EL (cell line): ENCODE measurements at places on chromosomes 6 and 20.

- no peak for DNase-seq
Observed at GRCh38 chr20:48541581-48542071, 286.2 kb downstream of the PREX1 start.

DNA sequence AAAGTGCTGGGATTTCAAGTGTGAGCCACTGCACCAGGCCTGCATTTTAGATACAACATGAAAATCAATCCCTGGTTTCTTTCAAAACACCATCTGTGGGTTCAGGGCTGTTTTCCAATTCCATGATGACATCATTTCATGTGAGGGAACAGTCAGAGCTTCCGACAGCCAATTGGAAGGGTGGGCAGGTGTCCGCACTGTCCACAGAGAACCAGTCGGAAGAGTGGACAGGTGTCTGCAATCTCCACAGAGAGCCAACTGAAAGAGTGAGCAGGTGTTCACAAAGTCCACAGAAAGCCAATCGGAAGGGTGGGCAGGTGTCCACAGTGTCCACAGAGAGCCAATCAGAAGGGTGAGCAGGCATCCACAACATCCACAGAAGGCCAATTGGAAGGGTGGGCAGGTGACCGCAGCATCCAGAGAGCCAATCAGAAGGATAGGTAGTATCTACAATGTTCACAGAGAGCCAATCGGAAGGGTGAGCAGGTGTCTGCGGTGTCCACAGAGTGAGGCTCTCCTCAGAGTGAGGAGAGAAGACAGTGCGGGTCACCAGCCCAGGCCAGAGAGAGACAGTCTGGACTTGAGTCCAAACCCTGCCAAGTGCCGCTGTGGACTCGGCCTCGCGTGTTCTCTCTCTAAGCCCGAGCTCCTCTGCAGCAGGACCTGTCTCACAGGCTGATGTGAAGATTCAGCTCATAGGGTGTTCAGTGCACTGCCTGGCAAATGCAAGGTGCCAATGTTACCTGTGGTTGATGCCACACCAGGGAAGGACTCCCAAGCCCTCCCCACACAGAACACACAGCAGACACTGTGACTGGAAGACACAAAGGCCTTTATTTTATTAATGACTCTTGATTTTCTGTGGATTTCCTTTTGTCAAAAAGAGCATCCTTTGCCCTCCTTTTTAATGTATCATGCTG, 57.3 kb downstream of the DLL1 start:
- DNase-seq, result no peak

DNA sequence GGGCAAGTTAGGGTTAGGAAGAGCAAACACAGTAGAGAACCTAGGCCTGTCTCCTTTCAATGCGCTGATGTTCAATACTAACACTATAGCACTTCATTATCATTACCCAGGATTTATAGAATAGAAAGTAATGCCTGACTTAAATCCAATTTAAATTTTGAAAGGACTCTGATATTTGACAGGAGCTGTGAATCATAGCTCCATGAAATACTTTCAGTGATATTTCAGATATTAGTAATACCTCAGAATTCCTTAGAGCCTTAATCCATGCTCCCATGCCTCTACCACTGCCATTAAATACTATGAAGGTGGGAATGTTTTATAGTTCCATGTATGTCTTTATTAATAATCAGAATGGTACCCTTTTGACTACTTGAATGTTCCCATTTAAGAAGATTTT, 530.2 kb downstream of the BCKDHB start:
- peak; percentile 48 for DNase-seq

- DNase-seq, result no peak
Observed at GRCh38 chr20:38139156-38139912, 25.7 kb downstream of the TGM2 start.

GRCh38 chr20:8642247-8642646, 426.6 kb upstream of the PLCB4 start:
- DNase-seq, result no peak

DNA sequence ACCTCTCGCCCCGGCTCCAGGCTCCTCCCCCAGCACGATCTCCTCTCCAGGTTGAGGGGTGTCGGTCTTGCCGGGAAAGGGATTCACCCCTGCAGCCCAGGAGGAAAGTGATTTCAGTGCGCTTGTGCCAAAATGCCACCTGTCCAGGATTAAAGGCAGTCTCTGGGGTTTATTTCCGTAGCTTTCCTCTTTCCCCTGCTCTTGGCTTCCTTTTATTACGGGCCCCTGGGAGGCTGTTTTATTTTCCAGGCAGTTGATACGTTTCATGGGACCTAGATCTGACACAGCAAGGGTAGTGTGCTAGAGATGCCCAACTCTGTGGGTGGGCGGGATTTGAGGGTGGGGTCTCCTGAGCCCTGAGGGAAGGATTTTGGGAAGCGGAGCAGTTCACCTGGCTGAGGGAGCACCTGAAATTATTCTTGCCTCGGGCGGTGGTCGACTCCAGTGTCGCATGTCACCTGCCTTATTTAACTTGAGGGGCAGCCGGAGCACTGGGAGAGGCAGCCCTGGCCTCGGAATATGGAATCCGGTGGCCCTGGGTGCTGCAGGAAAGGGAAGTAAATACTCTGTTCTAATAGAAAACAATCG, 9.5 kb upstream of the NKX2-2 start:
- DNase-seq, result no peak

- no peak for DNase-seq
Observed at GRCh38 chr20:41111578-41111951, 25.8 kb upstream of the PLCG1 start.

DNA sequence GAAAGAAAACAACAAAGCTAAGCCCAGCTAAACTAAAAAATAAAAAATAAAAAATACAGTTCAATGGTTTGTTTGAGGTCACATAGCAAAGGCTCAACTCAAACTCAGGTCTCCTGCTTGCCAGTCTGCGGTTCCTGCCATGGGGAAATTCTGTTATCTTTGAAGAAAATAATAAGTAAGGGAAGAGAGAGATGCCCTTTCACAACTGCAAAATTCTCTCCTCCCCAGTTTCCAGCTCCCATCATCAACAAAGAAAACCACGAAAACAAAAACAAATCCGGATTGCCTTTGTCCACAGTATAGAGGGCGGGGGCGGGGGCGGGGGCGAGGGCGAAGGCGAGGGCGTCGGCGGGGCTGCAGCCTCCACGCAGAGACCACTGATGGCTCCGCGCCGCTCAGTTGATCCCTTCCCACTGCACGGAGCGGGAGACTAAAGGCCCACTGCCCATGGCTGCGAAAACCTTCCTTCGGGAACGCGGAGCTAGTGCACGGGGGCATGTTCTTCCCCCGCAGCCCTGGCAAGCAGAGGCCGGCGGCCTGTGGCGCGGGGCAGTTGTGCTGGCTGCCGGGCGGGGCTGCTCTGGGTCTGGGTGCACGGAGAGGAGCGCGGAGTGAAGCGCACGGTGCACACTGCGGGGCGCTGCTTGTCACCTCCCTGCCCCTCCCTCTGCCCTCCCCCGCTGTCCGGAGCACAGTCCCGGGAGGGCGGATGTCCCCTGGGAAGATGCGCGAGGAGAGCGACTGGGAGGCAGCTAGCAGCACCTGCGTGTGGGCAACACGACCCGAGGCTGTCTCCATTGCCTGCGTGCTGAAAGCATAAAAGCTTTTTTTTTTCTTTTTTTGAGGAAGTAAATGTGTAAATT, 54.1 kb upstream of the TPD52L1 start:
- peak; percentile 79 for DNase-seq

GRCh38 chr20:51190783-51191180, 167.9 kb upstream of the KCNG1 start:
- DNase-seq, result no peak

- no peak for DNase-seq
Observed at GRCh38 chr6:76466286-76466685, 393.8 kb upstream of the IMPG1 start.

DNA sequence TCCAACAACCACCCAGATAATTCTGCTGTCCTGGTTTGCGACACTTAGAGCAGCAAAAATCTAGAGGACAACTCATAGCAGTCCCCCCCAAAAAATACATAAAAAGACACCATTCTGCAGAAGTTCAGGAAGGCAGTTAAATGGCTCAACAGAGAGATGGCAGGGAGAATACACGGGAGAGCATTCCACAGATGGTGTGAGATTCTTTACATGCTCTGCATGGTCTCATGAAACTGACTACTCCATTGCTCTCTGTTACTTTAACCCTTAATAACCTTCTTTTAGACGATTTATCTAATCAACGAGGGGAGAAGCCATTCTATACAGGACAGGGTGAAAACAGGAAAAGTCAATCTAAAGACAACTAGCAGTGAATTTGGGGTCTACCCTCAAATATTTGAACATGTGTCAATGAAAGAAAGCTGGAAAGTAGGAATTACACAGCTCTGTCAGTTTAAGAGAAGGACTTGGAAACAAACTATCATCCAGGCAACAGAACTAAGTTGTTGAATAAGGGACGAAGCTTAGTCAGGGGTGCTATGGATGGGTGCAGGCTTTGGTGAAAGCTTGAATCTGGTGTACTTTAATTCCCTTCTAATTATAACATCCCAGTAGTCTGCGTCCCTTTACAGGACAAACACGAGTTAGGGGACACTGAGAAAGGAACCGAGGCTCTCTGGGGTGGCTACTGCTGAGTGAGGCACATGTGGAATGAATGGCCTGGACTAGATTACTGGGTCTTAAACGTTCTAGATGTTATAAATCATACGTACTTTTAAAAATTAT, 5.1 kb downstream of the PERP start:
- DNase-seq, result no peak

GRCh38 chr6:159616456-159616855, 76.6 kb downstream of the SOD2 start:
- no peak for DNase-seq

DNA sequence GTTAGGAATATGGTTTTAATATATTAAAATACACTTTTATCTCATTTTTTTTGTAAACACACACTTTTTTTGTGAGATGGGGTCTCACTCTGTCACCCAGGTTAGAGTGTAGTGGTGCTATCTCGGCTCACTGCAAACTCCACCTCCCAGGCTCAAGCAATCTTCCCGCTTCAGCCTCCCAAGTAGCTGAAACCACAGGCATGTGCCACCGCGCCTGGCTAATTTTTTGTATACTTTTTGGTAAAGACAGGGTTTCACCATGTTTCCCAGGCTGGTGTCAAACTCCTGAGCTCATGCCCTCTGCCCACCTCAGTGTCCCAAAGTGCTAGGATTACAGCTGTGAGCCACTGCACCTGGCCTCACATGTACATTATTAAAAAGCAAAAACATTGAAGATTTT, 10.8 kb downstream of the IPCEF1 start:
- DNase-seq, result no peak

DNA sequence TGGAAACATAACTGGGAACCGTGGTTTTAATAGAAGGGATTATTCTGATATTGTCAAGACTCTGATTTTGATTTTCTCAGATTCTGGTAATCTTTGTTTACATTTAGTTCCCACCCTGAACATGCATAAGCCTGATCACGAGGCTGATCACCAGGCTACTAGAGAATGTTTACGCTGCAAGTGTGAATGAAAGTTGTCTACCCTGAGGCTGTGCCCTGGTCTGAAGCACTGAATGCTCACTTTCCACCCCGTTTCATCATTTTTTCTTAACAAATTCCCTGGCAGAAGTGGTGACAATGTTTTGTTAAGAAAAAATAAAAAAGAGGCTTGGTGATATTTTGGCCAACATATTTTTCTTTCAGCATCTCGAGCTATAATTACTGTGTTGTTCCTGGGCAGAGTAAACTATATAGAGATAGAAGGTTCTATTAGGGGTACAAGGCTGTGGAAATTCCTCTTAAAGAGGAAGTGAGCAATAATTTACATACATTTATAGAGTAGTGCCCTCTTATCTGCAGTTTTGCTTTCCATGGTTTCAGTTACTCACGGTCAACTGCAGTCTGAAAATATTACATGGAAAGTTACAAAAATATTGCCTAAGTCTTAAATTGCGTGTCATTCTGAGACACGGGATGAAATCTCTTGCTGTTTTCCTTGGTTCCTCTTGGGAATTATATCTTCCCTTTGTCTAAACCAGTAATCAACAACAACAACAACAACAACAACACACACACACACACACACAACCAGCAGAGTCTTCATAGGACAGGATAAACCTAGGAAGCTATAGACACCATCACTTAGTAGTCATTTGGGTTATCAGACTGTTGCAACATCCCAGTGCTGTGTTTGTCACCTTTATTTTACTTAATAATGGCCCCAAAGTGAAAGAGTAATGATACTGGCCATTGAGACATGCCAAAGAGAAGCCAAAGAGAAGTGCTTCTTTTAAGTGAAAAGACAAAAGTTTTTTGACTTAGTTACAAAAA, 566.6 kb upstream of the CITED2 start:
- DNase-seq, result no peak

DNA sequence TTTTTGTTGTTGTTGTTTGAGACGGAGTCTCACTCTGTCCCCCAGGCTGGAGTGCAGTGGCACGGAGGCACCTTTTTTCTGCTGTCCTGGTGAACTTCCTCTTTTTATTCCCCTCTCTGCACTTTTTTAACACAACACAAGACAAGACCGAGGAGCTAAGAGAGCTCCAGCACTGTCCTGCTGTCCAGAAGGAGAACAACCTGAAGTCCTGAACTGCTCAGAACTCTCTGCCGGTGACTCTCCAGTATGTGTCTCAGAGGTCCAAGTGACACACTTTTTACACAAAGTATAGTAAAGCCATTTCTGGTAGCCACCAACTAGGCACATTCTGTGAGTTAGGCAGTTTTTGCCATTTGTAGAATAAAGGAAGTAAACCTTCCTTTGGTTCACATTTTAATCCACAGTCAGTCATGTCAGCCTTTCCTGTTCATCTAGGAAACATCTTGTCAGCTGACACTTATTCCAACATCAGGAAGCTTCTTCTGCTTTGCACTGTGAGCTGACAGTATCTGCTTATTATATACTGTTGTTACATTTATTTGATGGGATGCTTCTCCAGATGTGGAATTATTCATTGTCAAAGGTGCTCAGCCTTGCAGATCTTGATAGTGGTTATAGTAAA, 28.1 kb upstream of the TXNDC5 start:
- DNase-seq, result no peak

GRCh38 chr6:12923644-12924235, 207.2 kb downstream of the PHACTR1 start:
- no peak for DNase-seq

GRCh38 chr6:21198032-21198640, 395.4 kb upstream of the SOX4 start:
- no peak for DNase-seq

DNA sequence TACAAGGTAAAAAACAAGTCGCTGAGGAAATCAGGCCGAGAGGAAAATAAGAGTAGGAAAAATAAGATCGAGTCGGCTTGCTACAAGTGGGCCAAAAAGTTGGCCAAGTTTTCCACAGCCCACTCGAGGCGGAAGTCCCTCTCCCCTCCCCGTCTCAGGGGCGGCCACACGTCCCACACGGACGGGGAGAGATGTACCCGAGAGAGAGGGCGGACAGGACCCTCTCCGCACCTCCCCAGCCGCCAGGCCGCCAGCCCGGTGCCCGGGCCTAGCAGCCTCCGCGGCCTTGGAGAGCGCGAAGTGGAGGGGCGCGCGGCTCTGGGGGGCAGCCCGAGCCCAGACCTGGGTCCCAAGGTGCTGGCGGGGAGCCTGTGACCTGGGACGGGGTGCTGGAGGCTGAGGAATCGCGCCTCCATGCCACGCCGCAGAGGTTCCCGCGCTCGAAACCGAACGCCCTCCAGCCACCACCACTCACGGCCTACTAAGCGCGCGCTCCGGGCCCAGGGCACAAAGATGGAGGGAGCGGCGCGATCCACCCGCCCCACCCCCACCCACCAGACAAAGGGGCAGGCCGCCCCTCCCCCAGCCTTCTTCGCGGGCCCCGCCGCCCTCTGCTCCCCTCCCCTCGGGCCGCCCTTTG, 1.9 kb upstream of the HMGA1 start:
- DNase-seq, result no peak
